ENCODE measurements at places on chromosomes 12 and 14. TPM values are rescaled to one million over a fixed set of nuclear protein-coding genes. Genes with fewer than 3 reads are reported as not detected.
A peak's percentile ranks its signal among the peaks of the same experiment; 100 is the strongest.

DNA sequence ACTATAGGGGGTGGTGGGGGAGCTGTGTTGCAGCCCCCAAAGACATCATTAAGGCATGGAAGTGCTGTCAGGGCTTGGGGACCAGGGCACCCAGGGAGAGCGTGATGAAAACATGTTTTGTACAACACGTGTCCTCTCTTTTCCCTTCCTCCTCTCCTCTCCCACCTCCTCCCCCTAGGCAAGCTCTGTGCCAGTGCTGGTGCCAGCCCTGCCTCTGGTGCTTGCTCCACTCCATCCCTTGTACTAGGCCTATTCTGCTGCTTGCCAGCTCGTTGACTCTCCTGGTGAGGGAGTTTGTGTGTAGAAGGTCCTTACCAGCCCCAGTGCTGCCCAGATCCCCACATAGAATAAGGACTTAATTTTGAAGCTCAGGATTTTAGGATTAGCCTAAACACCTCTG lies 3.2 kb upstream of the RARG start:
- no peak for DNase-seq

- DNase-seq, result peak; percentile 51
Measured at GRCh38 chr12:75479963-75480461, 543 bp upstream of the GLIPR1 start.

The GLT8D2 gene
- 25.3 TPM for total RNA-seq

DNA sequence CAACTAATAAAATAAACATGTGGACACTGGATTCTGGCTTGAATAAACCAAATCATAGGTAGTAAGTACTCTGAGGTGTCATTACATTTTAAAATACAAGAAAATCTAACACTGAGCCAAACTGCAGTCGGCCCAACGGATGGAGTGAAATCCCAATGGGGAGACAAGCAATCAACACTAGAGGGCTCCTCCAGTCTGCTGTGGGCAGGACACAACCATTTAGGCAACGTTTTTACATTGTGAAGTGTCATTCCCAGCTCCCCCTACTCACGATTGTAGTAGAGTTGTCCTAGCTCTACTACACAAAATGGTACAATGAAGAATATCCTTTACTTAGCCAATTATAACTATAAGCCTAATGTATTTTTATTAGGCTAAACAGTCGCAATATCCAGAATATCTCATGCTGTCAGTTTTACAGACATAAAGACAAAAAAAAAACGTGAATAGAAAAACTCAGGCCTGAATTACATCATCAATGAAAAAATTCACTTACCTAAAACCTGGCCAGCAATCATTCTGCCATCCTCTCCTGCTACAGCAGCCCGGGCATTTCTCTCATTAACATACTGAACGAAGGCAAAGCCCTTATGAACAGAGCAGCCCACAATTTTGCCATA lies 35.7 kb downstream of the HNRNPC start:
- no peak for DNase-seq

The MIP gene
- not detected for total RNA-seq

DNA sequence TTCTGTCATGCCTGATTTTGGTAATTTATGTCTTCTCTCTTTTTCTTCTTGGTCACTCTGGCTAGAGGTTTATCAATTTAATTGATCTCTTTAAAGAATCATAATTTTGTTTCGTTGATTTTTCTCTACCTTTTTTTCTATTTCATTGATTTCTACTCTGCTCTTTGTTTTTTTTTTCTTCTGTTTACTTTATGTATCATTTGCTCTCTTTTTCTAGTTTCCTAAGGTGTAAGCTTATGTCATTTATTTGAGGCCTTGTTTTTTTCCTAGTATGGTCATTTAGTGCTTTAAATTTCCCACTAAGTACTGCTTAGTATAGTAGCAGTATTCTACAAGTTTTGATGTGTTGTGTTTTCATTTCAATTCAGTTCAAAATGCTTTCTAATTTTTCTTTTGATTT lies 89.6 kb downstream of the BRMS1L start:
- no peak for DNase-seq

GRCh38 chr12:123151457-123152454 lies 866 bp upstream of the PITPNM2 start:
- no peak for DNase-seq

DNA sequence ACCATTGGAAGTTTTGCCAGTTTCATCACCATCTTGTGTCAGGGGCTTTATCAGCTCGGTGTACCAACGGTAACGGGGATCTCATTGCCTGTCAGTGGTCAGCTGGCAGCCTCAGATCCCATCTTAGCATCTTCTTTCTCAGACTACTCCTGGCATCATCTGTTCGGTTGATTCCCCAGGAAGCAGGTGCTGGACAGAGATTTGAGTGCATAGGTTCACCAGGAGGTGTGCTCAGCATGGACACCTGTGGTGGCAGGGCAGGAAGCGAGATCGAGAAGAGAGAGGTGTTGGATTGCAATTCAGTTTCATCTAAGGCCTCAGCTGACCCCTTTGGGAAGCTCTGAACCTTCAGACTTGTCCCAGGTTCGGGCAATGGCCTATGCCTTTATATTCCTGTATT lies 76.0 kb downstream of the C12orf75 start:
- no peak for DNase-seq

GRCh38 chr12:94710933-94711332 lies 60.6 kb upstream of the TMCC3 start:
- no peak for DNase-seq

- no peak for DNase-seq
Measured at GRCh38 chr14:24164518-24164991, 3.5 kb downstream of the IRF9 start.

The TMCC3 gene
- total RNA-seq, result 0.43 TPM

The TMEM132C gene
- total RNA-seq, result 0.06 TPM

The SLC15A4 gene
- total RNA-seq, result 9.9 TPM

The ZBTB1 gene
- 34.7 TPM for total RNA-seq

GRCh38 chr14:33369041-33369440 lies 430.4 kb downstream of the NPAS3 start:
- no peak for DNase-seq

DNA sequence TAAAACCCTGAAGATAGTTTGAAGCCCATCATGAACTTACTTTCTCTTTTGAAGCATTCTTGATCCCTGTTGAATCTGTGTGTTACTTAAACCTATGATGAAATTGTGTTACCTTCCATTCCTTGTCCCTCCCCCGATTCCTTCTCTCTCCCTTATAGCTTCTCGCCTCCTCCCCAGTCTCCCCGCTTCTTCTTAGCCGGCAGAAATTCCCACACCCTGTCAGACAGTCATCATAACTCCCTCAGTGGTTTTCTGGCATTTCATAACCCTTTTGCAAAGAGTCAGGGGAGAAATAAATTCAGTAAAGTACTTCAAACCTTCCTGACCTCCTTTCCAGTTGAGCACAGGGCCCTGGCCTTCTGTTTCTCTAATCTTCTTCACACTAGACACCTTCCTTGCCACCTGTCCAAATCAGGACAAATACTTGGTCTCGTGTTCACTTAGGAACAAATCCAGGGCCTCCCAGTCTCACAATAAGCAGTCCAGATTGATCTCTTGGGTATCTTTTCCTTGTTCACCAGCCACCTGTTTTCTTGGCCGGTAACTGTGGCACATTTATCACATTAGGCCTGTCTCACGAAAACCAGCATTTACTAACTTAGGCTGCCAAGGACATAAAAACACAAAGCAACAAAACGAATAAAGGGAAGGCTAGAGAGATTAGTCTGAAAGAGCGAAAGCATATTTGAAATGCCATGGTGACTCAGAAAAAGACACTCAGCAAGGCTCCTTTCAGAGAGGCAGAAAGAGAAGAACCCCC lies 355.9 kb downstream of the TMTC2 start:
- DNase-seq, result no peak

The NFE2 gene
- total RNA-seq, result 1.2 TPM

The GSC gene
- 4.4 TPM for total RNA-seq

The PSMB5 gene
- 478 TPM for total RNA-seq

GRCh38 chr12:58745348-58746125 lies 174.8 kb downstream of the LRIG3 start:
- no peak for DNase-seq

- DNase-seq, result no peak
Measured at GRCh38 chr14:66600416-66600815, 92.5 kb downstream of the GPHN start.

Data from H4 (cell line).